ENCODE measurements at places on chromosomes 5 and 9. TPM values are rescaled to one million over a fixed set of nuclear protein-coding genes. Genes with fewer than 3 reads are reported as not detected.

The CYSRT1 gene
- 1.4 TPM for total RNA-seq

The ECM2 gene
- 13.5 TPM for total RNA-seq

The WNK2 gene
- 0.29 TPM for total RNA-seq

The ZDHHC11B gene
- 0.17 TPM for total RNA-seq

The CANX gene
- 1,781 TPM for total RNA-seq

The SLC30A5 gene
- 73.8 TPM for total RNA-seq

The PJA2 gene
- total RNA-seq: 56.9 TPM

The PCDHGB1 gene
- 0.19 TPM for total RNA-seq

The LRRC14B gene
- not detected for total RNA-seq

The FIBCD1 gene
- total RNA-seq: 2.8 TPM

The ZFP2 gene
- 0.54 TPM for total RNA-seq

The GPSM1 gene
- total RNA-seq: 15.5 TPM

The RAD23B gene
- total RNA-seq: 222 TPM

The NUTM2G gene
- total RNA-seq: not detected

The IFNA21 gene
- not detected for total RNA-seq

DNA sequence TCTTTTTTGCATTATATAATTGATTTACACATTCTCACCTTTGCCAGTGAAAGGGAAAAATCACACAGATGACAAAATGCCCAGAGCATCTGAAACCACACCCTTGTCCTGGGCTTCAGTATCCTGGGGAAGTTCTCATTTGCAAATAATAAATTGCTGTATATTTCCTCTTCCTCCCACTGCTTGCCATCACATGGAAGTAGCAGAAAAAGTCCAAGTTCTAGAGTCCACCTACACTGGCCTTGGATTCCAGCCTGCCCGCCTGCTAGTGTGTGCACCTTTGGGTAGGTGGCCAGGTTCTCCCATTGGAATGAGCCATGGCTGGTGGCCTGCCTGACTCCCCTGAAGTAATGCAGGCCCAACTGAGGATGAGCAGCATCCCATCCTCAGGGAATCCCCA is 149.4 kb downstream of the GADD45G start:
- H3K27me3 ChIP-seq: no peaks in the 10 kb centered on the region
- DNase-seq: no peak
- H3K27ac ChIP-seq: no peak overlapping the region
- H3K4me1 ChIP-seq: peaks cover 11% of the 10 kb centered on the region
- no peak overlapping the region for H3K4me3 ChIP-seq

DNA sequence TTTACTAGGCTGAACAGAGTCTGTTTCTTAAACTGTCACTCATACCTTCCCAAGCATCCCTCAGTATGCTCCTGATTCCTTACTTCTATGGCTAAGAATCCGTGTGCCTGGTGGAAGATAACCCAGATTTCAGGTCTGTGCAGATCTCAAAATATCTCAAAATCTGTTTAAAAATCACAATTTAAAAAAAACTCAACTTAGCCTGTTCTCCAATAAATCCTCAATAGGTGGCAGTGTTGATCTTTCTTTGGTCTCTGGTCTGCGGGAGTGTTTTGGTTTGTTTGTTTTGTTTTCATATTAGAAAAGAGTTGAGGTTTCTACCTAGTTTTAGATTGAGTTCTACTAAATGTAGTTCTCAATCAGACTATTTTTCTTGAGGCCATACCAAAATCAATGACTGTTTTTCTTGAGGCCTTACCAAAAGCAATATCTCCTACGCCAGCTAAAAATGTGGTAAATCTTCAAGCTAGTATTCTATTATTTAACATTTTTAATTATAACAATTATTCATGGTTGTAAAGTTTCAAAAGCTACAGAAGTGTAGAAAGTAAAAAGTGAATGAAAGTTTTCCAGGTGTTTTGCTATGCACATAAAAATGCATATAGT is 57.9 kb downstream of the TGFBR1 start:
- no peaks in the 10 kb centered on the region for H3K36me3 ChIP-seq
- no peak overlapping the region for H3K4me3 ChIP-seq
- peak; percentile 48 for DNase-seq
- H3K27ac ChIP-seq: no peak overlapping the region
- no peaks in the 10 kb centered on the region for H3K4me1 ChIP-seq

GRCh38 chr5:134902071-134902801 is 2.7 kb upstream of the PCBD2 start:
- H3K4me1 ChIP-seq: no peaks in the 10 kb centered on the region
- no peak for DNase-seq
- H3K27me3 ChIP-seq: no peaks in the 10 kb centered on the region
- H3K27ac ChIP-seq: no peak overlapping the region
- no peak overlapping the region for H3K4me3 ChIP-seq

GRCh38 chr5:172906436-172906835 is 52.8 kb upstream of the RPL26L1 start:
- H3K4me1 ChIP-seq: peaks cover 72% of the 10 kb centered on the region
- H3K27ac ChIP-seq: peak overlapping the region; percentile 98
- peak overlapping the region; percentile 58 for H3K4me3 ChIP-seq
- no peak for DNase-seq

- no peak overlapping the region for H3K4me3 ChIP-seq
- H3K4me1 ChIP-seq: no peaks in the 10 kb centered on the region
- no peak overlapping the region for H3K27ac ChIP-seq
These were observed 896.6 kb downstream of the TLE1 start for GRCh38 chr9:80792726-80793125.

DNA sequence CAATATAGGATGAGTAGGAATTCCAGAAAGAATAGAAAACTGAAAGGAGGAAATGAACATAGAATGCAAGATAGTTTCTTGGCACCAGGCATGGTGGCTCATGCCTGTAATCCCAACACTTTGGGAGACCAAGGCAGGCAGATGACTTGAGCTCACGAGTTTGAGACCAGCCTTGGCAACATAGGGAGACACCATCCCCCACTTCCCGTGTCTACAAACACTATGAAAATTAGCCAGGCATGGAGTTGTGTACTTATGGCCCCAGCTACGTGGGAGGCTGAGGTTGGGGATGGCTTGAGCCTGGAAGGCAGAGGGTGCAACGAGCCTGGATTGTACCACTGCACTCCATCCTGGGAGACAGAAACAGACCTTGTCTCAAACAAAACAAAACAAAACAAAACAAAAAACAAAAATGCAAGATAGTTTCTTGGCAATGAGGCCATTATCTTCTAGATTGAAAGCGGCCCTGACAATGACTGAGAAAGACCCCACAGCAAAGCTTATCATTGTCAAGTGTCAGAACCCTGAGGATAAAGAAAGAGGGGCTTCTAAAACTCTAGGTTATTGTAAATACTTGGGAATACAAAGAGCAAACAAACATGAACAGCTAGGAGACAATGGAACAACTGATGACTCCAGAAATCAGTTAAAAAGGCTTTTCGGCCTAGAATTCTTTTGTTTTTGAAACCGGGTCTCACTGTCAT is 9.2 kb downstream of the SQSTM1 start:
- no peak for DNase-seq

GRCh38 chr9:81371824-81372223 is 317.5 kb downstream of the TLE1 start:
- H3K27ac ChIP-seq: no peak overlapping the region
- no peaks in the 10 kb centered on the region for H3K36me3 ChIP-seq
- H3K27me3 ChIP-seq: no peaks in the 10 kb centered on the region
- H3K4me3 ChIP-seq: no peak overlapping the region

- H3K27me3 ChIP-seq: no peaks in the 10 kb centered on the region
- H3K27ac ChIP-seq: no peak overlapping the region
- no peak for DNase-seq
- H3K36me3 ChIP-seq: no peaks in the 10 kb centered on the region
- no peaks in the 10 kb centered on the region for H3K4me1 ChIP-seq
These were observed 137.7 kb downstream of the SPATA31D1 start for GRCh38 chr9:82126256-82126655.

DNA sequence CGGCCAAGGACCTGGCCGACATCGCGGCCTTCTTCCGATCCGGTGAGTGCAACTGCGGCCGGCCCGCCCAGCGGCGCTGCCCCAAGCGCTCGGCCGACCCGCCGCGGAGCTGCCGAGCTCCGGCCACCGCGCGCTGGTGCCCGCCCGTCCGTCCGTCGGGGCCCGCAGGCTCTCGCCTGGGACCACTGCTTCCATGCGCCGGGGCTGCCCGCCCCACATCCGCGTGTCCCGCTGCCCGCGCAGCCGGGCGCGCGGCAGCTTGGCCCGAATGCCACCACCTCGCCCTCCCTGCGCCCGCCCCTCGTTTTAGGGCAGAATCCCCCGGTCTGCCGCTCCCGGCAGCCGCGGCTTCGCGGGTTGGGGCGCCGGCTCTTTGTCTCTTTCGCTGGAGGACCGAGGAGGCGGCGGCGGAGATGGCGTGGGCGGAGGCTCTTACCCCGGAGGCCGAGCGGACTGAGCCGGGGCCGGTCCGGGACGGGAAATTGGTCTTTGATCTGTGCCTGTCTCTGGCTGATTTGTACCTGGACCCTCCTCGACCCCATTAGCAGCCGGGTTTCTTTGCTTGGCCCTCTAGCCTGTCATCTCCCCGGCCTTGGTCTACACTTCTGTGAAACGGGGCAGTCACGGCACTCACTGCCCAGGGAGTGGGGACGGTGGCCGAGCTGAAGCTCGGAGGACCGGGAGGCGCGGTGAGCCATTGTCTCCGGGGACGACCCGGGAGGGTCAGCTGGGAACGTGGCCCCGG is 871 bp downstream of the TRIO start:
- H3K27me3 ChIP-seq: peaks cover 2% of the 10 kb centered on the region
- peaks cover 27% of the 10 kb centered on the region for H3K4me1 ChIP-seq
- DNase-seq: peak; percentile 49
- H3K27ac ChIP-seq: no peak overlapping the region

DNA sequence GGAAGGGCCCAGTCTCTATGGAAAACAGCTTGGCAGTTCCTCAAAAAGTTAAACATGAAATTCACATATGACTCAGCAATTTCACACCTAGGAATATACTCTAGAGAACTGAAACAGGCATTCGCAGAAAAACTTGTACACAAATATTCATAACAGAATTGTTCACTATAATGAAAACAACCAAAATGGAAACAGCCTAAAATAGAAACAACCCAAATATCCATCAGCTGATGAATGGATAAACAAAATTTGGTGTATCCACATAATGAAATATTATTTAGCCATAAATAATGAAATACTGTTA is 4.8 kb upstream of the GPR150 start:
- H3K36me3 ChIP-seq: no peaks in the 10 kb centered on the region
- peak; percentile 28 for DNase-seq
- H3K4me1 ChIP-seq: peaks cover 9% of the 10 kb centered on the region
- no peak overlapping the region for H3K27ac ChIP-seq

GRCh38 chr5:78720997-78721396 is 72.4 kb upstream of the LHFPL2 start:
- no peak for DNase-seq
- no peak overlapping the region for H3K4me3 ChIP-seq
- no peaks in the 10 kb centered on the region for H3K36me3 ChIP-seq
- no peaks in the 10 kb centered on the region for H3K27me3 ChIP-seq
- H3K27ac ChIP-seq: no peak overlapping the region

DNA sequence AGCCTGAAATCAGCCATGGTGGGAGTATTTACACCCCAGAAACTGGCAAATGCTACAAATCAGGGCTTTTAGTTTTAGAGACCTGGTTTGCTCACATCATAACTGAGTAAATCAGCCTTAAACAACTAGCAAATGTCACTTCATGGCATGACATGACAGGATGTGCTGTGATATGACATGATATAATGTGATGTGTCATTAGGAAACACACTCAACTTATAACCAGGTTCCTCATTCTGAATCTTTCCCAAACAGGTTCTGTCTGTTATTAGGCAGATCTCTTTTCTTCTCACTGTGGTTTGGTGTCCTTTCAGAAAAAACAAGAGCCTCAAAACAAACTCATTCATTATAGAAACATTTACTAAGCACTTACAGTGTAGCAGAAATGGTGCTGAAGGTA is 90.5 kb downstream of the ADAMTS12 start:
- no peaks in the 10 kb centered on the region for H3K4me1 ChIP-seq
- H3K4me3 ChIP-seq: no peak overlapping the region

DNA sequence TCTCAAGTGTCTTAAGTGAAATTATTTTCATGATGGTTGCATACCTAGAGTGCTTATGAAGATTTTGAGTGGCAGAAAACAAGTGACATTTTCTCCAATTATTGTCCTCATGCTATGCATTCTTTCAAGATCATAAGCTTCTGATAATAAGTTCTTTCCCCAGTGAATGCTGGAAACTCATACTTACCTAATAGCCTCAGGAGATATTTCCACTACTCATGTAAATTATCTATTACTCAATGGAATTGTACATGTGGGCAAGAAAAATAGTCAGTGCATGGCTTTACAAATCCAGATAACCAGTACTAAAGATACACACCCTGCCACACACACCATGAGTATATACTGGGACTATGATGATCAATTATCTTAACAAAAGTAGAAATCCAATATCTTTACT is 1219.4 kb upstream of the C9orf72 start:
- no peak overlapping the region for H3K27ac ChIP-seq
- H3K36me3 ChIP-seq: no peaks in the 10 kb centered on the region
- H3K27me3 ChIP-seq: no peaks in the 10 kb centered on the region
- H3K4me1 ChIP-seq: no peaks in the 10 kb centered on the region
- no peak overlapping the region for H3K4me3 ChIP-seq

GRCh38 chr9:98550206-98550820 is 158.4 kb downstream of the GABBR2 start:
- H3K27ac ChIP-seq: no peak overlapping the region
- no peaks in the 10 kb centered on the region for H3K36me3 ChIP-seq
- no peak overlapping the region for H3K4me3 ChIP-seq
- H3K27me3 ChIP-seq: peaks cover 20% of the 10 kb centered on the region

DNA sequence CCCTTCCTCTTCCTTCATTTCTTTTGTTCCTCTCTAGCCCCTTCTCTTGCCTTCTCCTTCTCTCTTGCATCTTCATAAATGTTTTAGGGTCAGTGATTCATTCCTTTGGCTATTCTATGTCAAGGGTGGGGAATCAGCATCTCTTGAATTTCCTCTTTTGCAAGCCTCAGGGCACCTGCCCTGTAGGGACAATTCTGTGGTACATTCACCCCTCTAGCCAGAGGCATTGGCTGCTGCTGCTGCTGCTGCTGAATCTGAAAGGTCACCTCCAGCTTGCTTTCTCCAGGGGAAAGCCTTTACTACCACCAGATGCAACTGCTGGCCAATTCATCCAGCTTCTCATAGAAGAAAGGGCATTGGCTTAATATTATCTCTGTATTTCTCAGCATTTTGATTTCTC is 87.3 kb downstream of the INSYN2B start:
- no peaks in the 10 kb centered on the region for H3K36me3 ChIP-seq
- no peak for DNase-seq
- no peaks in the 10 kb centered on the region for H3K4me1 ChIP-seq

- H3K27ac ChIP-seq: no peak overlapping the region
- no peak for DNase-seq
- H3K4me3 ChIP-seq: no peak overlapping the region
These were observed 163.9 kb downstream of the ARHGEF28 start for GRCh38 chr5:73789851-73790281.

DNA sequence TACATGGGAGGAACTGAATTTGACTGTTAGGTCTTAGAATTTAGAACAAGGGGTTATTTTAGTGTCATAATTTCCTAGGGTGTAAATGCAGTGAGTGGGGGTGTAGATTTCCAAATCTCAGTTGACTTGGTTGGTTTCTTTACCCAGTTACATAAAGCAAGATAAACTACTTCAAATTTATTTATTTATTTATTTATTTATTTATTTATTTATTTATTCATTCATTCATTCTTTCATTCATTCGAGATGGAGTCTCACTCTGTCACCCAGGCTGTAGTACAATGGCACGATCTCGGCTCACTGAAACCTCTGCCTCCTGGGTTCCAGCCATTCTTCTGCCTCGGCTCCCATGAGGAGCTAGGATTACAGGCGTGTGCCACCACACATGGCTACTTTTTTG is 200.4 kb downstream of the SLF1 start:
- no peak overlapping the region for H3K4me3 ChIP-seq
- DNase-seq: no peak
- H3K4me1 ChIP-seq: no peaks in the 10 kb centered on the region
- no peaks in the 10 kb centered on the region for H3K27me3 ChIP-seq
- no peak overlapping the region for H3K27ac ChIP-seq

Data from MCF 10A (cell line).